Keratinocyte (primary cell): ENCODE measurements at places on chromosomes 6 and 20. TPM values are rescaled to one million over a fixed set of nuclear protein-coding genes. Genes with fewer than 3 reads are reported as not detected.
A peak's percentile ranks its signal among the peaks of the same experiment; 100 is the strongest.

- H3K27me3 ChIP-seq: no peaks in the 10 kb centered on the region
- H3K4me1 ChIP-seq: peaks cover 28% of the 10 kb centered on the region
- no peak overlapping the region for H3K4me3 ChIP-seq
- no peak for DNase-seq
Observed at GRCh38 chr20:40648210-40649072, 40.6 kb downstream of the MAFB start.

DNA sequence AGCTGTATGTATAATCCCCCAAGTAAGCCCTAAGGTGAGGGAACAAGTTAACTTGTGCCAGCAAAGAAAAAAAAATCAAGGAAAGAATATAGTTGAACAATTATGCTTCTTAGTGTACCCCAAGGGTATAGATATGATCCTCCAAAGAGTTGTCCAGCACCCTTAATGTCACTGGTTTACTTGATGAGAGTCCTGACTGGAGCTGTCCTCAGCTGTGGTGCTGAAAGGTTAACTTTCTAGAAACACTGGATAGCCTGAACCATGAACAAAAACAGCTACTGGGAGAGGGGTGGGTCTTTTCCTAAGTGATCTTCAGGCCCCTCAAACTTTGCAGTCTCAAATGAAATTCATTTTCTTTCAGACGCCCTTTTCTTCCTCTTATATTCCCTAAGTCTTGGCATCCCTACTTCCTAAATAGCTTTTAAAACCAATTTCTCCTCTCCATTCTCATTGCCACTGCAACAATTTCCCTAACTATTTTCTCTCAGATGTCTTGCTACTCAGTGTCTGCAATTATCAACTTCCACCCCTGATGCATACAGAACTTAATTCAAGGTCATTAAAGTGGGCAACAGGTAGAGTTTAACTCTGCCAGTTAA, 83.5 kb upstream of the PROKR2 start:
- no peaks in the 10 kb centered on the region for H3K4me1 ChIP-seq
- H3K27ac ChIP-seq: no peak overlapping the region
- H3K36me3 ChIP-seq: no peaks in the 10 kb centered on the region
- no peaks in the 10 kb centered on the region for H3K27me3 ChIP-seq
- DNase-seq: no peak

GRCh38 chr20:49887251-49888211, 27.8 kb downstream of the SPATA2 start:
- H3K36me3 ChIP-seq: peaks cover 16% of the 10 kb centered on the region
- H3K4me1 ChIP-seq: no peaks in the 10 kb centered on the region
- no peak overlapping the region for H3K4me3 ChIP-seq

GRCh38 chr20:38531021-38531420, 50.0 kb upstream of the ADIG start:
- H3K36me3 ChIP-seq: peaks cover 22% of the 10 kb centered on the region
- H3K4me3 ChIP-seq: no peak overlapping the region
- H3K4me1 ChIP-seq: peaks cover 3% of the 10 kb centered on the region
- no peak overlapping the region for H3K27ac ChIP-seq

HCRTR2 gene
- not detected in 3 replicates for polyA plus RNA-seq

GRCh38 chr6:28336284-28337120, 554 bp upstream of the ZSCAN31 start:
- no peaks in the 10 kb centered on the region for H3K36me3 ChIP-seq
- peaks cover 13% of the 10 kb centered on the region for H3K4me1 ChIP-seq
- no peak for DNase-seq
- peak overlapping the region; percentile 86 for H3K27ac ChIP-seq
- H3K27me3 ChIP-seq: no peaks in the 10 kb centered on the region

C6orf62 gene
- polyA plus RNA-seq: 55.4 to 78.8 TPM (median 77.3 TPM) in 3 replicates

ARMC12 gene
- polyA plus RNA-seq: 0.34 to 1.7 TPM (median 0.54 TPM) in 3 replicates

DNA sequence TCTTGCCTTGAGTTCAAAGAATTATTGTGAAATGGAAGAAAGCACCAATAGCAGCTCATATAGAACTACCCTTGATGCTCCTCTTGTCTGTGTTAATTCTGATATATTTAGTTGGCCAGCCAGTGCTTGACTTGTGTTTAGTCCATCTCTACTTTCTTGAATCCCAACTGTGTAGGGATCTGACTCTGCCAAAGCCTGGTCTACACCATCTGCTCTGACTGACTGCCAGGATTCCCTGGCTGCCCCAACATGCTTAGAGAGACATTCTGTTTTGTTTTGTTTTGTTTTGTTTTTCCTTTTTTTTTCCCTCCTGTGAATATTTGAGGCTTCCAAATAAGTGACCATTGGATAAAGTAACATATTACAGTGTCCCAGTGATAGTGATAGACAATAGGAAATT, 953.7 kb upstream of the MANEA start:
- H3K27me3 ChIP-seq: no peaks in the 10 kb centered on the region
- H3K36me3 ChIP-seq: no peaks in the 10 kb centered on the region
- H3K27ac ChIP-seq: no peak overlapping the region
- no peaks in the 10 kb centered on the region for H3K4me1 ChIP-seq
- no peak for DNase-seq

SLC17A3 gene
- polyA plus RNA-seq: not detected in 3 replicates

DNA sequence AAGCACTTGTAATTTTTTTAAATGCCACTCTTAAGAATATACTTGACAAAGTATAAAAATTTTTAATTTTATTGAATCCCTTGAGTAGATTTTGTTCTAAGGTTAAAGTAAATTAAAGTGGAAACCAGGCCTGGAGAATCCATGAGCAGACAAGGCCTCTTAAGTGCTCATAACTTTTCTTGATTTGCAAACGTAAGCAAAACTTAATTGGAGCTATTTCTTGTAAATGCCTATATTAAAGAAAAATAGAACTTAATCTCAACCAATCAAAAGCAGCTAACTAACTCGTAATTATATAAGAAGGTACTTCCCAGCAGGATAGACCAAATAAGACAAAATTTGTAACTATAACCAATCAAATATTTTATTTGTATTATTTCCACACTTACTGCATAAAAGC, 12.7 kb upstream of the DEFB129 start:
- H3K27ac ChIP-seq: no peak overlapping the region
- H3K27me3 ChIP-seq: peaks cover 4% of the 10 kb centered on the region
- H3K4me3 ChIP-seq: no peak overlapping the region
- no peak for DNase-seq
- H3K4me1 ChIP-seq: no peaks in the 10 kb centered on the region
- H3K36me3 ChIP-seq: no peaks in the 10 kb centered on the region

DNA sequence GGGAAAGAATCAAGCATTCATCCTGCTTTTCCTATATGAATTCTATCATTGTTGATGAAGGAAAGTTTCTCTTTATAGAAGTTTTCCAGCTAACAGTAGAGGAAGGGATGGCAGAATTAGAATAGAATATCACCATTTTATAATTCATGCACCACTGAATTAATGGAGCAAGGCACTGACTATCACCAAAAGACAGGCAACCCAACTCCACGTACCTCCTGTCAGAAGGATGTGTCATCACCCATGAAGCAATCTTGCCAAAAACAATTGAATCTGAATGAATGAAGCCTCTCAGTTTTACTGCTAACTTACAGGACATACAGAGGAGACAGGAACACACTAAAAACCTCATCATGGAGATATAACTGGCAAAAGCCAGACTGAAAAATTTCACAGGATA, 122.4 kb downstream of the NFATC2 start:
- peaks cover 33% of the 10 kb centered on the region for H3K27me3 ChIP-seq
- no peak overlapping the region for H3K27ac ChIP-seq
- H3K36me3 ChIP-seq: no peaks in the 10 kb centered on the region

DNA sequence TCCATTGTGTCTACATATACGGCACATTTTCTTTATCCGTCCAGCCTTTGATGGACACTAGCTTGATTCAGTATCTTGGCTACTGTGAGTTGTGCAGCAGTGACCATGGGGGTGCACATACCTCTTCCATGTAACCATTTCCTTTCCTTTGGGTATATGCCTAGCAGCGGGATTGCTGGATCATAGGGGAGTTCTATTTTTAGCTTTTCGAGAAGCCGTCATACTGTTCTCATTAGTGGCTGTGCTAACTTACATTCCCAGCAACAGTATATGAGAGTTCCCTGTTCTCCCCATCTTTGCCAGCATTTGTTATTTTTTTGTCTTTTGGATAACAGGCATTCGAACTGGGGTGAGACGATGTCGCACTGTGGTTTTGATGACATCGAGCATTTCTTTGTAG, 395.0 kb downstream of the SMOC2 start:
- H3K4me1 ChIP-seq: no peaks in the 10 kb centered on the region
- H3K36me3 ChIP-seq: no peaks in the 10 kb centered on the region
- no peak overlapping the region for H3K4me3 ChIP-seq
- H3K27ac ChIP-seq: no peak overlapping the region

DNA sequence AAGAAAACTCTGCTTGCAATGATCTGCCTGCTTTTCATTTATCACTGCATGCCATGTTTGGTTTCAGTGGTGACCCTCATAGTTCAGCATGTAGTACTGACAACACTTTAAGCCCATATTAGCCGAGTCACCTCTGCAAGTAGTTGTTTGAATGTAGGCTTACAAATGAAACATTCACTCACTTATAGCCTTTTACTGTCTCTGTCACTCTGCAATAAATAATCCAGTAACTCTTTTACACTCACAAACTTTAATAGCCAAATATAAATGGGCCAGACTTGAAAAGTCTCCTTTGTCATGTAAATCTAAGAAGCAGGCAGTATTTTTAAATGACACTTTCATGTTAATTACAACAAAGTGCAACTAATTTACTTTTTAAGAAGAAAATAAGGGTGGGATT, 1460.0 kb upstream of the ADGRB3 start:
- no peak overlapping the region for H3K27ac ChIP-seq
- no peaks in the 10 kb centered on the region for H3K4me1 ChIP-seq
- no peak for DNase-seq
- no peaks in the 10 kb centered on the region for H3K27me3 ChIP-seq
- no peak overlapping the region for H3K4me3 ChIP-seq
